ENCODE measurements at places on chromosomes 12 and 14. TPM values are rescaled to one million over a fixed set of nuclear protein-coding genes. Genes with fewer than 3 reads are reported as not detected.

DNA sequence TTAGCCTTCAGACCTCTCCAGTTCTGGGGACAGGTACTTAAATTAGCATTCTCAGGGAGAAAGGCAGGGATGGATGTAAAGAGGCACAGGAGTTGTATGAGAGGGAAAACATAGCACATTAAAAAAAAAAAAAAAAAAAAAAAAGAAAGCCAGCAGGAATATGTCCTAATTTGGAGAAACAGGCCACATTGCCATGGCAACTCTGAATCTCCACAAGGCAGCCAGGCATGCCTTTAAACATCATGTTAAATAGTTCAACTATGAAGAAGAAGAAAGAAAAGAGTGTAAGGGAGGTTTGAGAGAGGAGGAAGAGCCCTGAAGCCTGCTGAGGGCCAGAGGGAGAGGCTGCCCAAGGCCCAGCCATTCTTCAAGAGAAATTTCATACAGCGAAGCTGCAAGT, 145.8 kb downstream of the GRIN2B start:
- no peak overlapping the region for H3K4me3 ChIP-seq
- DNase-seq, result no peak
- H3K27ac ChIP-seq, result no peak overlapping the region

- no peaks in the 10 kb centered on the region for H3K27me3 ChIP-seq
- DNase-seq, result no peak
- peak overlapping the region; percentile 83 for H3K4me3 ChIP-seq
- peak overlapping the region; percentile 39 for H3K27ac ChIP-seq
- peaks cover 5% of the 10 kb centered on the region for H3K4me1 ChIP-seq
Observed at GRCh38 chr12:101829639-101830366, 956 bp downstream of the GNPTAB start.

GRCh38 chr12:26768611-26769603, 64.1 kb downstream of the ITPR2 start:
- DNase-seq, result no peak
- H3K27ac ChIP-seq, result no peak overlapping the region
- H3K4me1 ChIP-seq, result no peaks in the 10 kb centered on the region
- no peaks in the 10 kb centered on the region for H3K27me3 ChIP-seq
- H3K4me3 ChIP-seq, result no peak overlapping the region

GRCh38 chr12:18646286-18646890, 91.4 kb downstream of the PLCZ1 start:
- H3K36me3 ChIP-seq, result no peaks in the 10 kb centered on the region
- DNase-seq, result no peak

GRCh38 chr14:102930138-102930752, 7.8 kb downstream of the AMN start:
- no peak overlapping the region for H3K4me3 ChIP-seq
- peaks cover 22% of the 10 kb centered on the region for H3K4me1 ChIP-seq
- no peak overlapping the region for H3K27ac ChIP-seq

DNA sequence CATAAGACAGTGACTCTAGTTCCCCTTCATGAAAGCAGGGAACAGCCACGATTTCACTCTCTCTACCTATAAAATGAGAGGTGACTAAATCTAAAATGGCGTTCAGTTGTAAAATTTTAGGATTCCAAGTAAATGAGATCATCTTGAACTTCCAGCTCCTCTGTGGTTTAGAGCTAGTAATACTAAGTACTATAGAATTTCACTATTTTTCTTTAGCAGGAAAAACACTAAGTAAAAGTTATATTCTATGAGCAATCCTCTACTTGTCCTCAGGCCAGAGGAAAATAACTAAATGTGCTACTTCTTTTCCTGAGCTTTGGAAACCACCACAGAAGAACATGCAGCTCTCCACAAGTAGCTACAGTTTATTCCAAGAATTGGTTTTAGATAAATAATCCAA, 55.6 kb downstream of the NIN start:
- H3K4me3 ChIP-seq, result no peak overlapping the region
- peak; percentile 89 for DNase-seq
- H3K27ac ChIP-seq, result peak overlapping the region; percentile 72
- peaks cover 12% of the 10 kb centered on the region for H3K36me3 ChIP-seq
- H3K4me1 ChIP-seq, result peaks cover 13% of the 10 kb centered on the region

- peaks cover 3% of the 10 kb centered on the region for H3K4me1 ChIP-seq
- no peaks in the 10 kb centered on the region for H3K36me3 ChIP-seq
- no peak overlapping the region for H3K4me3 ChIP-seq
- DNase-seq, result no peak
- no peak overlapping the region for H3K27ac ChIP-seq
- H3K27me3 ChIP-seq, result peaks cover 77% of the 10 kb centered on the region
Observed at GRCh38 chr12:57626111-57626920, 6.7 kb downstream of the B4GALNT1 start.

GRCh38 chr12:117966511-117966910, 2.3 kb downstream of the KSR2 start:
- no peak for DNase-seq
- H3K27me3 ChIP-seq, result peaks cover 28% of the 10 kb centered on the region
- H3K4me1 ChIP-seq, result no peaks in the 10 kb centered on the region
- H3K36me3 ChIP-seq, result no peaks in the 10 kb centered on the region

DNA sequence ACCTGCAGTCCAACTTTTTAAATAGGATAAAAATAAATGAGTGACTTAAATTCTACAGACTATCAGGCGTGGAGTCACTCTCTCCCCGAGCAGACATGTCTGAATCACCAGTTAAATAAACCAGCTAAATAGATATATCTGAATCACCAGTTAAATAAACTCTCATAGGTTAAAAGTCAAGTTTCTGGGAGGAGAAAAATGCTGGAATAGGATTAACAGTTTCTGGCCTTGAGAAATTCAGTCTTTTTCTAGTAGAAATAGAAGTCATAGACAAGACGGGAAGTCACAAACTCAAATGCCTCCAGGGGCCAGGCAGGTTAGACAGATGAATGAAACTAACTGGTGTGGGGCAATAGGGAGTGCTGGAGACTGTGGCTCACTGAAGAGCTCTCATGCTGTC, 258.6 kb upstream of the TMEM132C start:
- H3K27me3 ChIP-seq, result peaks cover 3% of the 10 kb centered on the region
- no peaks in the 10 kb centered on the region for H3K36me3 ChIP-seq
- no peak overlapping the region for H3K4me3 ChIP-seq
- peak overlapping the region; percentile 64 for H3K27ac ChIP-seq
- peak; percentile 83 for DNase-seq
- peaks cover 21% of the 10 kb centered on the region for H3K4me1 ChIP-seq

- peaks cover 23% of the 10 kb centered on the region for H3K4me1 ChIP-seq
- H3K4me3 ChIP-seq, result no peak overlapping the region
- no peak overlapping the region for H3K27ac ChIP-seq
- no peak for DNase-seq
- H3K27me3 ChIP-seq, result no peaks in the 10 kb centered on the region
Observed at GRCh38 chr12:57749061-57749460, 3.0 kb downstream of the CDK4 start.

DNA sequence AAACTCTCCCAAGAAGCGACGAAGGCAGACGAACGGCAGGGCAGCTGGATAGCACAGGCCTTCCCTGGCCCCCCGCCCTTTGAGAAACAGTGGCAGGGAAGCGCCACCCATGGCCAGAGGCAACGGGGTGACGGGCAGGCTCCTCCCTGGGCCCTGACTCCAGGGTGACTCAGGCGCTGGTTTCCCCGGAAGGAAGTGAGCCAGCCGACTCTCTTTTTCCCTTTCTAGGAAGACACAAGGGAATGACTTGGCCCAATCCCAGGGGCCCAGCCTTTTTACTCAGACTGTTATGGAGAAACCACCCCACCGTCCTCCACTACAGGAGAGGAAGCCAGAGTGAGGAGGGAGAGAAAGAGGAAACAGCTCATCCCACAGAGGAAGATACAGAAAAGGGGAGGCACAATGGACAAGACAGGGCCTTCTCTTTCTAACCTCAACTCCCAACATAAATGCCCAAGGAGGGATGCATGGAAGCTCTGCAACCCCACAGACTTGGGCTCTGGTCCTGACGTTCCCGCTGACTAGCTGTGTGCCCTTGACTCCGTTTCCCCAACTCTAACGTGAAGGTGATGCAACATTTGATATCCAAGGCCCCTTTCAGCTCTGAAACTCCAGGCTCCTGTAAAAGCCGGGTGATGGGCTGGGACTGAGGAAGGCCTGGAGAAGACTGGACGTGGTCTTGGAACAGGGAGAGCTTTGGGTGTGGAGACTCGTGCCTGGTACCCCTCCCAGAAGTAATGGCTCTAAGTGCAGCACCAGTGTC, 27.9 kb downstream of the ACTN1 start:
- peak overlapping the region; percentile 93 for H3K27ac ChIP-seq
- peak; percentile 93 for DNase-seq
- H3K4me3 ChIP-seq, result peak overlapping the region; percentile 11
- H3K27me3 ChIP-seq, result no peaks in the 10 kb centered on the region
- peaks cover 17% of the 10 kb centered on the region for H3K36me3 ChIP-seq

DNA sequence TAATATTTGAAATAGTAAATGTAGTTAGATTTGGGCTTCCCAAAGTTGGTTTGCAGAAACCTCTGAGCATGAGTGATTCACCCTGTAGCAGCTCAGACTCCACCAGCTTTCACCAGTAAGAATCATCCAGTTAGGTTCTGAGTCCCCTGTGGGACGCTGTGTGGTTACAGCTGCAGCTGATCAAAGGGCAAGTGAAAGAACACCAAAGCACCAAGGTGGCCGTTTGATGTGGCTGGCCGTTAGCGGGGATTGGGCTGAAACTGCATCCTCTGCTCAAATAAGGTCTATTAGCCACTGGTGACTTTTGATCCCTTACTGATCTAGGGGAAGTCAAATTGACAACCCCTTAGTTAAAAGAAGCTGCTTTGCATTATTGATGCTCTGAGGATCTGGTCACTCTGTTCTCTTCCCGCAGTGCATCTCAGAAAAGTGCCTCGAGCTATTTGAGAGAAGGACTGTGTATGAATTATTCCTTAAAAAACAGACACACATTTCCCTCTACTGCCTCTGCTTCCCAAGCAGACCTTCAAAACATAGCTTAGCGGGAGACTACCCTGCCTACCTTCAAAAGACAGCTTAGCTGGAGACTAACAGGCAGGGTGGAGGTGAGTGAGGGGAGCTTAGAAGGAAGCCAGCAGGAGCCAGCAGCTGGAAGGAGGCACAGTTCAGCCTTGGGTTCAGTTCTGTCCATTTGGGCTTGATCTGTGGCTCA, 3.7 kb downstream of the ABHD12B start:
- H3K4me3 ChIP-seq, result no peak overlapping the region
- H3K4me1 ChIP-seq, result no peaks in the 10 kb centered on the region
- no peak overlapping the region for H3K27ac ChIP-seq
- H3K36me3 ChIP-seq, result no peaks in the 10 kb centered on the region
- peaks cover 64% of the 10 kb centered on the region for H3K27me3 ChIP-seq

- peaks cover 22% of the 10 kb centered on the region for H3K4me1 ChIP-seq
- H3K4me3 ChIP-seq, result no peak overlapping the region
- DNase-seq, result no peak
- H3K27me3 ChIP-seq, result no peaks in the 10 kb centered on the region
Observed at GRCh38 chr14:94391281-94391975, 3.0 kb upstream of the SERPINA1 start.

- no peaks in the 10 kb centered on the region for H3K27me3 ChIP-seq
- H3K27ac ChIP-seq, result no peak overlapping the region
- no peak overlapping the region for H3K4me3 ChIP-seq
- H3K4me1 ChIP-seq, result peaks cover 20% of the 10 kb centered on the region
- H3K36me3 ChIP-seq, result no peaks in the 10 kb centered on the region
- no peak for DNase-seq
Observed at GRCh38 chr12:45257185-45257930, 41.5 kb downstream of the ANO6 start.

GRCh38 chr12:39145175-39145999, 240.0 kb upstream of the CPNE8 start:
- no peaks in the 10 kb centered on the region for H3K36me3 ChIP-seq
- DNase-seq, result no peak
- H3K4me3 ChIP-seq, result peak overlapping the region; percentile 49
- H3K4me1 ChIP-seq, result peaks cover 2% of the 10 kb centered on the region
- H3K27me3 ChIP-seq, result peaks cover 3% of the 10 kb centered on the region

GRCh38 chr12:31363416-31363809, 37.5 kb upstream of the SINHCAF start:
- no peak for DNase-seq
- H3K27me3 ChIP-seq, result peaks cover 2% of the 10 kb centered on the region
- peaks cover 3% of the 10 kb centered on the region for H3K4me1 ChIP-seq
- H3K27ac ChIP-seq, result no peak overlapping the region
- H3K4me3 ChIP-seq, result no peak overlapping the region

- no peaks in the 10 kb centered on the region for H3K27me3 ChIP-seq
- H3K27ac ChIP-seq, result no peak overlapping the region
- DNase-seq, result no peak
- no peaks in the 10 kb centered on the region for H3K36me3 ChIP-seq
- H3K4me1 ChIP-seq, result peaks cover 15% of the 10 kb centered on the region
- peak overlapping the region; percentile 28 for H3K4me3 ChIP-seq
Observed at GRCh38 chr14:20434701-20435581, 1.0 kb downstream of the KLHL33 start.

- no peak overlapping the region for H3K27ac ChIP-seq
- DNase-seq, result no peak
- no peaks in the 10 kb centered on the region for H3K4me1 ChIP-seq
- H3K36me3 ChIP-seq, result no peaks in the 10 kb centered on the region
- no peak overlapping the region for H3K4me3 ChIP-seq
Observed at GRCh38 chr12:46811185-46811584, 14.6 kb downstream of the SLC38A4 start.

DNA sequence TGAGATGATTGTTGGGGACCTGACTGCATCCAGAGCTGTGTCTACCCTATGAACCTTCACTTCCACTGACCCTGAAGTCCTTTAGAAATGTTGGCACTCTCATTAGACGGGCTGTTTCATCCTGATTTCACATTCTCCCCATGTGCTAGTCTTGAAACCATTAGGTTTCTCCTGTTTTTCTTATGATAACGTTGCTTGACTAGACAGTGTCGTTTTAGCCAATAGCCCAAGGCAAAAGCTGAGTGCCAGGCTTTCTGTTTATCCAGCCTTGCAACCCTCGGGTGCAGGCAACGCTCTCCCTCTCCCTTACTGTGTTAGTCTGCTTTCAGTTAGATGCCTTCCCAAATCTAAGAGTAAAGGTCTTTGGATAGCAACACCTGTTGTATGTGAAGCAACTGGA, 30.1 kb downstream of the DACT1 start:
- DNase-seq, result no peak
- H3K4me3 ChIP-seq, result no peak overlapping the region
- no peak overlapping the region for H3K27ac ChIP-seq
- peaks cover 10% of the 10 kb centered on the region for H3K4me1 ChIP-seq

- no peaks in the 10 kb centered on the region for H3K27me3 ChIP-seq
- no peak overlapping the region for H3K4me3 ChIP-seq
- no peaks in the 10 kb centered on the region for H3K4me1 ChIP-seq
- no peaks in the 10 kb centered on the region for H3K36me3 ChIP-seq
- DNase-seq, result no peak
- H3K27ac ChIP-seq, result no peak overlapping the region
Observed at GRCh38 chr12:99957866-99958466, 26.8 kb downstream of the ANKS1B start.

GRCh38 chr12:89451841-89452251, 72.8 kb downstream of the GALNT4 start:
- H3K27me3 ChIP-seq, result no peaks in the 10 kb centered on the region
- H3K4me1 ChIP-seq, result peaks cover 17% of the 10 kb centered on the region
- no peaks in the 10 kb centered on the region for H3K36me3 ChIP-seq

- H3K4me1 ChIP-seq, result no peaks in the 10 kb centered on the region
- no peak for DNase-seq
- H3K4me3 ChIP-seq, result no peak overlapping the region
- no peak overlapping the region for H3K27ac ChIP-seq
- H3K36me3 ChIP-seq, result no peaks in the 10 kb centered on the region
Observed at GRCh38 chr12:17976202-17976601, 113.8 kb downstream of the RERGL start.

CPM gene
- total RNA-seq, result 2.7 TPM

KRT83 gene
- not detected for total RNA-seq

TNFAIP2 gene
- 29.5 TPM for total RNA-seq

TAS2R7 gene
- total RNA-seq, result not detected

ACACB gene
- total RNA-seq, result 1.7 TPM

KLRC2 gene
- total RNA-seq, result 4.1 TPM

MIP gene
- not detected for total RNA-seq

POTEM gene
- not detected for total RNA-seq

MAX gene
- total RNA-seq, result 115 TPM

LRIG3 gene
- 96.0 TPM for total RNA-seq

PLEKHD1 gene
- 0.05 TPM for total RNA-seq

KLRK1 gene
- total RNA-seq, result 1.1 TPM

MSI1 gene
- 16.0 TPM for total RNA-seq
